ENCODE measurements at places on chromosomes 1 and 21.

GRCh38 chr1:202638019-202638700, 72.1 kb downstream of the SYT2 start:
- no peak for DNase-seq

- no peak for DNase-seq
Observed at GRCh38 chr1:2501041-2501819, 25.1 kb downstream of the PLCH2 start.

- DNase-seq, result no peak
Observed at GRCh38 chr21:24897883-24898282, 709.4 kb downstream of the MRPL39 start.

- DNase-seq, result peak; percentile 74
Observed at GRCh38 chr1:1259951-1260600, 13.6 kb upstream of the C1QTNF12 start.

- no peak for DNase-seq
Observed at GRCh38 chr1:41448821-41449220, 35.7 kb downstream of the EDN2 start.

- no peak for DNase-seq
Observed at GRCh38 chr1:20248971-20249612, 41.6 kb upstream of the VWA5B1 start.

DNA sequence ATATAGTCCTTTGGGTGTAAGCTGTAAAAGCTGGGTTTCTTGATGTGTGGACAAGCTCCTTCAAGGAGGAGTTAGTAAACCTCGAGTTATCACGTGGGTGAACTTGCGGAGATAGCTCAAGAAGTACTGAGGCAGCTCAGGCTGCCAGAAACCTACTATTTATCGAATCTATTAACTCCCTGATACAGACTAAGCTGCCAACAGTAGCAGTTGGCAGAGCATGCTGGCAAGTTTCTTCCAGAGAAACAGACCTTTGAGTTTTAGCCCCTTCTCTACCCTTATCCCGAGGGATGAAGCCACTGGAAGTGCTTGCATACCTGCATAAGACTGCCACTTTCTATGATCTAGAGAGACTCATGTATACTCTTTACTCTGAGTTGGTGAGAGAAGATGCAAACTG, 624.5 kb upstream of the USP24 start:
- no peak for DNase-seq

- DNase-seq, result no peak
Observed at GRCh38 chr1:71586030-71586429, 505.2 kb upstream of the ZRANB2 start.

GRCh38 chr1:223077247-223077833, 65.7 kb downstream of the TLR5 start:
- no peak for DNase-seq

- DNase-seq, result no peak
Observed at GRCh38 chr1:116330846-116331245, 42.2 kb upstream of the ATP1A1 start.

DNA sequence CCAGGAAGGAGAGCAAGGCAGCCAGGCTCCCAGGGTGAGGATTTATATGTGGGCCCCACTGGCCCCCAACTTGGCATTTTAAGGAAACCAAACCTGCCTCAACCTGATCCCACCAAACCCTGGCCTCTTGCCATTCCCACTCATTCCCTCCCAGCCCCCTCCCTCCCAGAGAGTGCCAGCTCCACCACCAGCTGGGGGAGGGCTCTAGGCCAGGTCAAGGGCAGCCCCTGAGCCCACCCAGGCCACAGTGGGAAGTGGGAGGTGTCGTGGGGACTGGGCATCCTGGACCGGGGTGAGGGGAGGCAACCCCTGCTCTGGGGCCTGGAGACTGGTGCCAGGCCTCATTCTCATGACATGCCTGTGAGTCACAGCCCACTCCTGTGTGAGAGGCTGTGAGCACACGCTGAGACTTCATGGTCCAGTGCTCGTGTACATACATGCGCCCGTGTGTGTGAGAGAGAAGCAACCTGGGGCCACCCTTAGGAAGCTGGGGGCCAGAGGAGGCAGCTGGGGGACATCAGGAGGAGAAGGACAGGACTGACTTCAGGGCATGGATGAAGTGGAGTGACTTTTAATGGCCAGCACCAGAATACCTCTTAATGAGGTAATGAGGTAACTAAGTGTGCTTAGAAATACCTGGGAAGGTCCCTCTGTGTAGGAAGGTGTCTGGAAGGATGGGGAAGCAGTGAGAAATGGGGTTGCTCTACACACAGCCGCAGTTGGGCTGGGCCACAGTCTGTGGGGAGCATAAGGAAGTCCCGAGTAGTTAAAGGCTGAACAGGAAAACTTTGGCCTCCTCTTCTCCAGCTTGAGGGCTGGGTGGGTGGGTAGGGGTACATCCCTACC, at the start of gene S100A2:
Gene S100A2, minus strand, starts transcription at position 316 of the 846 bp plus-strand sequence. CDS start 1,967 bp downstream, outside the sequence.
- peak; percentile 4 for DNase-seq

GRCh38 chr1:81466961-81467360, 333.8 kb upstream of the ADGRL2 start:
- no peak for DNase-seq

GRCh38 chr1:39098546-39099250, 72.5 kb downstream of the NDUFS5 start:
- peak; percentile 100 for DNase-seq

GRCh38 chr1:58660105-58660504, 39.8 kb downstream of the MYSM1 start:
- no peak for DNase-seq

GRCh38 chr1:47754221-47754620, 243.0 kb downstream of the TRABD2B start:
- DNase-seq, result no peak

DNA sequence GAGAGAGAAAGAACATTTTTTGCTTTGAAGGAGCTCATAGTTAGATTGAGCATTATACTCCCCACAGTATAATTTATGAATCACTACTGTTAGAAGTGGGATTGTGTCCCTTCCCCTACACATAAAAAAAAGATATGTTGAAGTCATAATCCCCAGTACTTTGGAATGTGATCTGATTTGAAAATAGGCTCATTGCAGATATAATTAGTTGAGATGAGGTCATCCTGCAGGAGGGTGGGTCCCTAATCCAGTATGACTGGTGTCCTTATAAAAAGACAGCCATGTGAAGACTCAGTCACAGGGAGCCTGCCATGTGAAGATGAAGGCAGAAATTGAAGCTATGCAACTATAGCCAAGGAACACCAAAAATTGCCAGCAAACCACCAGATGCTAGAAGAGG, 76.4 kb downstream of the TGFB2 start:
- DNase-seq, result no peak

- no peak for DNase-seq
Observed at GRCh38 chr1:203558064-203558760, 64.3 kb downstream of the OPTC start.

GRCh38 chr1:32180186-32181060, 948 bp downstream of the TXLNA start:
- no peak for DNase-seq

- DNase-seq, result no peak
Observed at GRCh38 chr1:10338047-10338446, 60.8 kb upstream of the PGD start.

DNA sequence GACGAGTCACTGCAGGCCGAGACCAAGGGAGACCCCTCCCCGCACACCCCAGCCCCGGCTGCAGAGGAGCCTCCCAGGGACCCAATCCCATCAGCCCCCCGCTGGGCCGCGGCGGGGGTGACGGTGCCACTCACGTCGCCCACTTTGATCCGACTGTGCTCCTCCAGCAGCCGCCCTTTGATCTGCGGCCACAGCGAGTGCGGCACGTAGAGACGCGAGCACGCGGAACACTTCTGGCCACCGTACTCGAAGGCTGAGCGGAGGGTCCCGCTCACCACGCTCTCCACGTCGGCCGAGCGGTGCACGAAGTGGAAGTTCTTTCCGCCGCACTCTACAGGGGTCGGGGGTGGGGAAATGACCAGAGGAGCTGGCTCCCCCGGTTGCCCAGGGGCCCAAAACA, 17.8 kb upstream of the TAS1R2 start:
- DNase-seq, result no peak

DNA sequence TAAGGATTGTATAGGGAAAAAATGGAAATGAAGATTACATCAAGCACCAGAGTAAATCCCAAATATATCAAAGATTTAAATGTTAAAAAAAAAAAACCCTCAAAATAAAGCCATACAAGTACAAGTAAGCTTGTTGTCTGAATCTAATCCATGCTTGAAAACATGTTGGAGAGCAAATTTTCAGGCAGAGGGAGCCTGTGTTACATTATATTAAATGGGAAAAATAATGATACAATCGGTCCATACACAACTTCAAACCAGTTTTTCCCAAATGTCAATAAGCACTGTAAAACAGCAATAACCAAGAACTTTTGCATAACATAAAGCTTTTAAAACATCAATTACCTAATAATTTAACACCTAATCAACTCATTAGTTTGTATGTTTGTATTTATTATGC, 949.4 kb upstream of the ADGRL4 start:
- DNase-seq, result no peak

- DNase-seq, result no peak
Observed at GRCh38 chr1:243440406-243440805, 184.6 kb downstream of the SDCCAG8 start.

DNA sequence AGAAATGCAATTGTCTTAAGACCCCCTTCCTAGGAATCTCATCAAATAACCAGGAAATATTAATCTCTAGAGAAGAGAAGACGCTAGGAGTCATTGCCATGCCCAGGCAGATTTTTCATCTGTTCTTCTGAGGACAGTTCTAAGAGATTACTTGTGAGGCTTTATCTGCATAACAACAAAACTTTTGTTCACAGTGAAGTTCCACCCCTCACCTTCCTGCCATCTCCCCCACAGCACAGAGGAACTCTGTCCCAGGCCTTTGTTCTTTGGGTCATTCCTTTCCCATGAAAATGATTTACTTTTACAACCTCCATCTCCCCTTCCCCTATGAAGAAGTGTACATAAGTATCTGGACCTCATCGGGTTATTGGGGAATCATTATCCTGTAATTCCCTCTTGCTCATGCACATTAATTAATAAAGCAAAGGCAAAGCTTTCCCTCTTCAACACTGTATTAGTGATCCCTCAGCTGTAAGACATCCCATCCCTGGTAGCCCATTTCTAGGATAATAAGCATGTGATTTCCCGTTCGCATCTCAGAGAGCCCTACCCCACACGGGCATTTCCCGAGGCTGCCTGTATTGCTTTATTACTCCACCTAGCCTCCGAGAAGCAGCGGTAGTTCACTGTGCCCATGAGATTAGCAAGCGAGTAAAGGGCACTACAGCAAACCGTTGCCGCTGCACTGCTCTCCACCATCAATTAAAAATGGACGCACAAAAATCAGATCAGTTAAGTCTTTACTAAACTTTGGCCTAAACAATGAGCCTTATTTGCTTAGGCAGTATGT, 384.4 kb upstream of the CAMK1G start:
- no peak for DNase-seq

DNA sequence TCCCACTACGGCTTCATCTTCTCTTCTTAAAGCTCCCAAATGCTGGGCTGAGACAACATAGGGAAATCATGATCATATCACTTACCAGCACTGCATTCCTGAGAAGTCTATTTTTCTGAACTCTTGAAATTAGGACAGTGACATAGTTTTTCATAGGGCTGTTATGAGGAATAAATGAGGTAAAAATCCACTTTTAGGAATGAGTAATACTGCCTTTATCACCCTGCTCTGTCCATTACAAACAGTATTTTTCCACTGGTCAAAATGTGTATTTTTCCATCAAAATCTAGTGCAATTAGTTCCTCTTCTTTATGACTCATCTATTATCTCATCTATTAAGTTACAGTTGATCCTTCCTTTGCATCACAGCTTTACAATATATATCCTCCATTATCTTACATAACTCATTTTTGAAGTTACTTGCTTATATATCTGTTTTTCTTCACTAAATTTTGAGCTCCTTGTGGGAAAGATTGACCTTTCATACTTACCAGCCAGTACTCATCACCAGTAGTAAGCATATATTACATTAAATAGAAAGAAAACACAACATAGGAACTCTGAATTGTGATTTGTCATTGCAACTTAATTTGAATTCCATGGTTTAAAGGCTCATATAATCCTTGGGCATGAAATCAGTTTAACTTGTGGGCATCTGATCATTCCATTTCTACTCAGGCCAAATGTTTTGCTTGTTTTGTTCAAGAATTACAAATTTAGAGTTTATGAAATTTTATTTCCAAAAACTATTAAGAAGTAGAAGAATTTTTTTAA, 37.1 kb downstream of the PRRX1 start:
- no peak for DNase-seq
